SIG-M5 (cell line): ENCODE measurements at places on chromosomes 16 and 17.

DNA sequence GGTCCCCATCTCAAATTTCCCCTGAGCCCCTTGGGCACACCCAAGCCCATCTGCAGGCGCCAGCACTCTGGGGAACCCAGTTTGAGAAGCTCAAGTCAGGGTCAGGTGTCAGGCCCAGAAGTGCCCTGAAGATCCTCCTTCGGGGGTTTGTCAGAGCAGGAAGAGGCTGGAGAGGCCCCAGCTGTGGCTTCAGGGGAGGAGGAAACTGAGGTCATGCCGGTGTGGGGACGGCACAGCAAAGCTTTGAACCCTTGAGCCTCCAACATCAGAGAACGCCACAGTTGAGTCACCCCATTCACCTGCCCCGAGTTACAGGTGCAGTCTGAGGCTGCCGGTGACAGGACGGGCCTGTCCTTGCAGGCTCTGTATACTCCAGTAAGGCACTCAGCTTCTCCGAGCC, 140.2 kb upstream of the CIBAR2 start:
- no peak for DNase-seq

DNA sequence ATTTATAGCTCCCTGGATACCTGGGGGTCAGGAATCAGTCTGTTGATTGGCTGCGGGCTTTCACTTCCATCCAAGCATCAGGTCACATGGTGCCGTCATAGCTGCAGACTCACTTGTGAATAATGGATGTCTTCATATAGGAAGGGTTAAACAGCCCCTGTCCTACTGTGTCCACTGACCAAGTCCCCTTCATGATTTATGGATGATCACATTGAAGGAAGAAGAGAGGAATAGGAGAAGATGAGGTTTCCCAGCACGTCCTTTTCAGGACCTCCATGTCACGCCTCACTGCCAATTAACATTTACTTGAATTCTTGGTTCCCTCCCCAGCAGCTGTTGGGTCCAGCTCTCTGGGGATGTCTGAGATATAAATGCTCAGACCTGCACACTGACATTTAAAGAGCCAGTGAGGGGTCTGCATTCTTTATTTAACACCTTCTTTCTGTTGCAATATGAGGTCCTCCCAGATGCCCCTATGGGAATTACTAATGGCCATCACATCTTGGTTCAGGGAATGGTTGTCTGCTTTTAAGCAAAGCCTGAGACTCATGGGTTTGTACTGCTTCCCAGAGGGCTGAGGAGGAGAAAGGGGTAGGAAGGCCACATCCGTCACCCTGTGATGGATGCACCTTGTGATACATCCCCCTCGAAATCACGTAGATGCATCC, 230.6 kb upstream of the HSBP1 start:
- no peak for DNase-seq

DNA sequence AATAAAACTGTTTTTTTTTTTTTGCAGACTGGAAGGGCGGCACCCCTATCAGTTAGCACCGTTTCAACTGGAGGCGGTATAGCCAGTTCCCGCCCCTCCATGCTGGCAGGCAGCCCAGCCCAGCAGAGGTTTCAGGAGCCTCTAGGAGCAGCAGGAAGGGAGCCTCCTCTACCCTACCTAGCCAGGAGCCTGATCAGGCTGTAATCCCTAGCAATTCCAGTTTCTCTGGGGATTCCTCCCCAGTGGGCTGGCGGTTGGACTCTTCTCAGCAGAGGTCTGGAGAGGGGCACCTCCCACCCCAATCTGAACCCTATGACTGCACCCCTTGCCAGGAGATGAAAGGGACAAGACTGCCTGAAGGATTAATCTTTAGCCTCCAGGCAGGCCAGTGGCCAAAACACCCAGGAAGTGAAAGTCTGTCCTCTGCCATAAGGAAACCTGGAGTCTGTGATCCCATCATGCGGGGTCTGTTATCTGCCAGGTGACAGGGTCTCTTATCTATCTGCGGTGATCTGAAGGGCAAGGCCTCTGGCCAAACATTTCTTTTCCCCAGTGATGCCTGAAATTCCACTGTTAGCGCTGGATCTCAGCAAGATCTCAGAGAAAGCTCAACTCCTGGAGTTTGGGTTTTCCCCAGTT, 4.9 kb upstream of the CDH1 start:
- no peak for DNase-seq

- no peak for DNase-seq
Measured at GRCh38 chr17:66655861-66656260, 179.1 kb upstream of the CACNG5 start.

GRCh38 chr16:82832821-82833220, 206.1 kb downstream of the CDH13 start:
- no peak for DNase-seq

DNA sequence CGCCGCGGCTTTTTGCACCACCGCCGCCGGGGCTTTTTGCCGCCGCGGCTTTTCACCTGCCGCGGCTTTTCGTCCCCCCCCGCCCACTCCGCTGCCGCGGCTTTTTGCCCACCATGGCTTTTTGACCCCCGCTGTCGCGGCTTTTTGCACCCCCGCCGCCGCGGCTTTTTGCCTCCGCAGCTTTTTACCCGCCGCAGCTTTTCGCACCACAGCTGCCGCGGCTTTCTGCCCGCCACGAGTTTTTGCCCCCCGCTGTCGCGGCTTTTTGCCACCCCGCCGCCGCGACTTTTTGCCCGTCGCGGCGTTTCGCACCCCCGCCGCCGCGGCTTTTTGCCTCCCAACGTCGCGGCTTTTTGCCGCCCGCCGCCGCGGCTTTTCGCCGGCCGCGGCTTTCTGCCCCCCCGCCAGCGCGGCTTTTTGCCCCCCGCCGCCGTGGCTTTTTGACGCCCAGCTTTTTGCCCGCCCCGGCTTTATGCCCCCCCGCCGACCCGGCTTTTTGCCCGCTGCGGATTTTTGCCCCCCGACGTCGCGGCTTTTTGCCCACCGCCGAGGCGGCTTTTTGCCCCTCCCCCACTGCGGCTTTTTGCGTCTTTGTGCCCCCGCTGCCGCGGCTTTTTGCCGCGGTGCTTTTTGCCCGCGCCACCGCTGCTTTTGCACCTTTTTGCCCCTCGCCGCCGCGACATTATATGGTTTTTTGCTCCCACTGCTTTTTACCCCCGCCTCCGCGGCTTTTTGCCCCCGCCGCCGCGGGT, 1343.6 kb downstream of the TP53TG3F start:
- DNase-seq = no peak

GRCh38 chr16:75379339-75379738, 54.0 kb downstream of the CFDP1 start:
- DNase-seq = no peak

GRCh38 chr16:87982581-87983041, 31.4 kb downstream of the BANP start:
- no peak for DNase-seq

GRCh38 chr16:77220427-77220826, 21.2 kb downstream of the SYCE1L start:
- DNase-seq = no peak

- DNase-seq = no peak
Measured at GRCh38 chr16:30644334-30644830, 6.4 kb upstream of the PRR14 start.

- DNase-seq = no peak
Measured at GRCh38 chr17:48023400-48024148, 14.0 kb downstream of the COPZ2 start.

- no peak for DNase-seq
Measured at GRCh38 chr16:80092681-80093080, 448.1 kb upstream of the DYNLRB2 start.
